ENCODE measurements at places on chromosomes 16 and 17. TPM values are rescaled to one million over a fixed set of nuclear protein-coding genes. Genes with fewer than 3 reads are reported as not detected.

DNA sequence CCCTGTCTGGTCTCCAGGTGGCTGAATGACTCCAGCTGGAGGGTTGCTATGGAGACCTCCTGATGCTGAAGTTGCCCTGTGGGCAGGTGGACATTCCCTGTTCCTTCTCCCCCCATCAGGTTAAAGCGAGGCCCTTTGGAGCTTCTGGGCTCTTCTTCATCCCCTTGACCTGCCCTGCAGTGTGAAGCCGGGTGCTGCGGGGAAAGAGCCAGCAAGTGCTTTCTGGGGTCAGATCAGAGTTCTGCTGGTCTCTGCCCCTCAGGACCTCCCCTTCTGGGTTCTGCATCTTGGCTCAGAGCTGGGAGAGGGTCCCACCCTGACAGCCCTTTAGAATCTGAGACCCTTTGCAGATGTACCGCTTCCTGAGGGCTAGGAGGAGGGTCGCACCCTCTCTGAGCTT lies 25.1 kb downstream of the NKD1 start:
- DNase-seq = no peak

- DNase-seq = no peak
These were observed 684 bp downstream of the ZFP90 start for GRCh38 chr16:68539711-68540239.

DNA sequence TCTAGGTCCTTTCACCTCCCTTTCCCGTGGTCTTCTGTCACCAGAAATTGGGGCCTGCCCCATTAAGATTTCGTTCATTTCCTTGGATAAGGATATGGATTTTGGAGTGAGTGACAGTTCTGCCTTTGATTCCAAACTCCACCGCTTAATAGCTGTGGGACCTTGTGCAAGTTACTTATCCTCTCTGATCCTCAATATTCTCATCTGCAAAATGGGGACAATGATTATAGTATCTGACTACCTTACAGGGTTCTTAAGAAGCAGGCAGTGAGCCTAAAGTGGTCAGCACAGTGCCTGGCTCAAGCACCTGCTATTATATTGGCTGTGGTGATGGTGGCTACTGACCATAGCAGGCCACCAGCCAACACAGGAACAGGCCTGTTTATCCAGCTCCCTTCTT lies 15.6 kb downstream of the TBKBP1 start:
- no peak for DNase-seq

- DNase-seq = no peak
These were observed 193.9 kb downstream of the IRF8 start for GRCh38 chr16:86092586-86093480.

- DNase-seq = no peak
These were observed 114.5 kb upstream of the MAF start for GRCh38 chr16:79715061-79715460.

- DNase-seq = no peak
These were observed 22.3 kb downstream of the MYH11 start for GRCh38 chr16:15834502-15834901.

DNA sequence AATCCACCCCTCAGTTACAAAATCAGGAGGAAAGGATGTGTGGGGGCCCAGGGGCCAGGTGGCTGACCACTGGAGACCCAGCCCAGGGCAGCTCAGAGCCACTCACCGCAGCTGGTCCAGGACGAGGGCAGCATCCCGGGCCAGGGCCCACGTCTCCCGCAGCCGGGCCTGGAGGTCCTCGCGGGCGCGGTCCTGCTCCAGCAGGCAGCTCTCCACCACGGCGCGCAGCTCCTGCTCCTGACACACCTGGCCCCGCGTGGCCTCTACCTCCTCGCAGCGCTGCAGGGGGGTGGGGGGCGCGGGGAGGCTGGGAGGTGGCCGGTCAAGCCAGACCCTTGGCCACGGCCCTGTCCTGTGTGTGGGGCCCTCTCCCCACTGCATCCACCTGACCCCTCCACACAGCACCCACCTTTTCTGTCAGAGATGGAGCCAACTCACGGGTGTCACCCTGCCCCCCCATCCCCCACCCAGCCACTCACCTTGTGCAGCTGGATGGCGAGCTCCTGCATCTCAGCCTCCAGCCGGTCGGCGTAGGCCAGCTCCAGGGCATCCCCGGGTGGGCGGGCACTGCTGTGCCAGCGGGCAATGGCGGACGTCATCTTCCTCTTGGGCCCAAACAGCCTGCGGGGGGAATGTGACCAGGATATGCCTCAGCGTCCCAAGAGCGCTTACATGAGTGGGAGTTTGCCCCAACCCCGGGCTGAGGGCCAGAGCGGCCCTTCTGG lies 5.1 kb downstream of the NUDT16L1 start:
- DNase-seq = no peak

- DNase-seq = no peak
These were observed 70.1 kb downstream of the SMG6 start for GRCh38 chr17:2233441-2233947.

- no peak for DNase-seq
These were observed 36.2 kb downstream of the CDRT4 start for GRCh38 chr17:15431196-15431595.

- DNase-seq = no peak
These were observed 6.3 kb downstream of the ESRP2 start for GRCh38 chr16:68229431-68230175.

DNA sequence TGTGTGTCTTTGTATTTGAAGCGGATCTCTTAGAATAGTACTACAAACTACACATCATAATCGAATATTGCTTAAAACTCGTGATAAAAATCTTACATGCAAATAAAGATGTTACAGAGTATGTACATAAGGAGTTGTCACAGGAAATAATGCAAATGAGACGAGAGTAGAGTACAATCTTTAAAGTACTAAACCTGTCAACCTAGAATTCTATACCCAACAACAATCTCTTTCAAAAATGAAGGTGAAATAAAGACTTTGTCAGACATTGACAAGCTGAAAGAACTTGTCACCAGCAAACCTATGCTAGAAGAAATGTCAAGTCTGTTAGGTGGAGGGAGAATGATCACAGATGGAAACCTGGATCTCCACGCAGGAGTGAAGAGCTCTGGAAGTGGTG lies 83.7 kb upstream of the GNG13 start:
- no peak for DNase-seq

DNA sequence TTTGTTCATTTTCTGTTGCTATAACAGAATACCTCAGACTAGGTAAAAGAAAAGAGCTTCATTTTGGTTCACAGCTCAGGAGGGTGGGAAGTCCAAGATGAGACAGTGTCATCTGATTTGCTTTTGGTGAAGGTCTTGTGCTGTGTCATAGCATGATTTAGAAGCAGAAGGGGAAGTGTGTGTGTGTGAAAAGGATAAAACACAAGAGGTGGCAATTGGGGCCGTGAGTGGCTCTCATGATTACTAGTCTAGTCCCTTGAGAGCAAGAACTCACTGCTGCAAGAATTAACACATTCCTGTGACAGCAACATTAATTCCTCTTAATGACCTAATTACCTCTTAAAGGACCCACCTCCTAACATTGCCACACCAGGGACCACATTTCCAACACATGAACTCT lies 8.3 kb downstream of the SLC35G3 start:
- no peak for DNase-seq

- no peak for DNase-seq
These were observed 138.4 kb downstream of the PCTP start for GRCh38 chr17:55889271-55889670.

DNA sequence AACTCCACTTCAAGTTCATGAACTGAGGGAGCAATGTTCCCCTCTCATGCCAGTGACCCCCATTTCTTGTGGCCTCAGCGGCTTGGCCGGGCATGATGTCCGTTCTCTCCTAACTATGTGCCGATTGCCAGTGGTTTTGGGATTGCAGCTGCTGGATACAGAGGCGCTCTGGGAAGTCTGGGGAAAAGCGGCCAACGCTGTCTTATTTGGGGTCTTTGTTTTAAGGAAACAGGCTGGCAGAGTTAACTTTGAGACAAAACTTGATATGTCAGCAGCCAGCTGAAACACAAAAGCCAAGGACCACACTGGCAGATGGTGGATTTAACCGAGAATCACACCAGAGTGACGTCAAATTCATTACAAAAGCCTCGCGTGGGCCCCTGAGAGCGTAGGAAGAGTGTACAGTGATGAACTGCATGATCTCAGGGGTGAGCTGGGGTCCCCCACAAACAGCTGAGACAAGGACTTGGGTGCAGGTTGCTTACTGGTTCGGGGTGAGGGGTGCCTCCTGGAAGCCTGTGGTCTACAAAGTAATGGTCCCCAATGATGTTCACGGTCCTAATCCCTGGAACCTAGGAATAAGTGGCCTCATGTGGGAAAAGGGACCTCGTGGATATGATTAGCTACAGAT lies 180.4 kb downstream of the IRF8 start:
- DNase-seq = no peak

- DNase-seq = no peak
These were observed 51.0 kb downstream of the BANP start for GRCh38 chr16:88002211-88002610.

DNA sequence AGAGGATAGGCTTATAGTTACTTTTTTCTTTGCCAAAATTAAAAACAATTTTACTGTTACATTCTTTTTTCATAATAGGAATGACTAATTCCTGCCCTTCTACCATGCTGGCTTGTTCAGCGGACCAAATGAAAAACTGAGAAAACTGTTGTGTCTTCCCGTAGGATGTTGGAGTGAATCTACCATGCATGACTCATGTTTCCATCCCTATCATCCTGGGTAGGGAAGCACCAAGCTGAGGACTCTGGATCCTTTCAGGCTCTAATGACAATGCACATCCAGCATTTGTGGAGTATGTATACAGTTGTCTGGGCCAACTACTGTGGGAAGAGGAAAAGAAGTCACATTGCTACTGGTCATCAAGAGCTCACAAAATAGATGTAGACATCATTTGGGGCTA lies 41.1 kb upstream of the DHX8 start:
- no peak for DNase-seq

GRCh38 chr17:44203731-44204440 lies 4.2 kb upstream of the ATXN7L3 start:
- no peak for DNase-seq

- no peak for DNase-seq
These were observed 7.9 kb upstream of the SMARCD2 start for GRCh38 chr17:63850401-63850800.

- DNase-seq = no peak
These were observed 11.5 kb downstream of the MGAT5B start for GRCh38 chr17:76879691-76880090.

DNA sequence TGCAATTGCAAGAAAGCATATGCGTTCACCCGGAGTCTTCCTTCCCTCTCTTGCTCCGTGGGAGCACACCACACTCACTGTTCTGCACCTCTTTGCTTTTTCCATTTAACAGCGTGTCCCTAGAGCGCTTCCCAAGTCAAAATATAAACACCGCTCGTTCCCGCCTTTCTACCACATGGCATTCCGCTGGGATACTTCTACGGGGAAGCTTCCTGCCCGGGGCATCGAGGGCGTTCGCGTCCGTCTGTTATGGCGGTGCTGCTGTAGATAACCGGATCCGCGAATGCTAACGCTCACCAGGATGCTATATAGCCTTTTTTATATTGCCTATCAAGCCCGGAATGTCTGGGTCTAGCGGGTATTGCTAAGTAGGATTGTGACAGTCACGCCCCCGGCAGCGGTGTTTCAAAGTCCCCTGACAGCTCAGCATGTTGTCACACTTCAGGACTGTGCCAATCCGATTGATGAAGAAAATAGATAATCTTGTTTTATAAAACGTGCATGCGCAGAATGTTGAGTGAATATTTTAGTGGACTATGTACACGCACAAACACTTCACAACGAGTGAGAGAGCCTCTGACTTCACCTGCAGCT lies 31.0 kb downstream of the CCDC40 start:
- no peak for DNase-seq

- no peak for DNase-seq
These were observed 9.8 kb downstream of the SHMT1 start for GRCh38 chr17:18353541-18353940.

DNA sequence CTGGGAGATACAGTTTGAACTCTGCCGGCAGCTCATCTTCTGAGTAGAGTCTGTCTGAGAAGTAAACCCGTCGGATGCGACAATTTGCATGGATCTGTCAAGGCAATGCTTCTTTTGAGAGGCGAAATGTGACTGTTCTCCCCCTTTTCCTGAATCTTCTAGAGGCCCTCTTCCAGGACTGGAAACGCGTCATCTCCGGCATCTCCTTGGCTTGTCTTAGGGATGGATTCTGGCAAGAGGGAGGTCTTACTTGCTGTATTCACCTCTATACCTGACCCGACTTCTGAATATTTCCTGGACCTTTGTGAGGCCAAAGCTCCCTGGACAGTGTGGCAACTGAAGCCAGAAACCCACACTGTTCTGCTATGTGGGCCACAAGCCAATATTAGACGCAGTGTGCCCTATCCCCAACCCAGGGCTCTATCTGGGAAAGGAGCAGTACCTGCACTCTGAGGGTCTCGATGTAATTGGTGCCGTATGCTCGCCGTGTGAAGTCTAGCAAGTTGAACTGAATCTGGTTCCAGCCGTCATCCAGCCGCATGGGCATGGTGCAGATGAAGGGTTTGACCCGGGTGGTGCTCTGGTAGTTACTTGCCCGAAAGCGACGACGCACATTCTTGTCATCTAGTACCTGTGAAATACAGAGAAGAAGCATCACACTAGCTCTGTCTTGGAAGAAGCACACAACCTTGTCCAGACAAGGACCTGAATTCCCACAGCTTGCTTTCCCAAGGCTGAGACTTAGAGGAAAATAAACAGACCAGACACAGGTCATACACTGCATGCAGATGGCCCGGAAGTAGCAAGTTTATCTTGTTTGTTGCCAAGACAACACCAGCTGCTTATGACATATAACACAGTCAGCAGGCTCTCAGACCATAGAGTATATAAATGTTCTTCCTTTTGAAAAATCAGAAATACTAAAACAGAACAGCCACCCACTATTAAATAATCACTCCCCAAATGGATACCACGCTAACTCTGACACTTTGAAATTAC lies 14.1 kb downstream of the CFAP20 start:
- DNase-seq = no peak

- no peak for DNase-seq
These were observed 3.3 kb upstream of the LMF1 start for GRCh38 chr16:974001-974601.

- no peak for DNase-seq
These were observed 28.4 kb downstream of the SETD6 start for GRCh38 chr16:58543685-58544084.

The CSF3 gene
- total RNA-seq = 23.1 TPM

The TMEM114 gene
- total RNA-seq = not detected

The TBC1D26 gene
- total RNA-seq = not detected

The ADAD2 gene
- total RNA-seq = 0.06 TPM

The PDIA2 gene
- total RNA-seq = not detected

The PGS1 gene
- total RNA-seq = 84.0 TPM

The HASPIN gene
- 6.3 TPM for total RNA-seq

The TMEM94 gene
- 33.1 TPM for total RNA-seq

The LLGL2 gene
- 3.4 TPM for total RNA-seq

Data from glomerular endothelial cell (primary cell).